NCI-H1930 (cell line): ENCODE measurements at places on chromosomes 1 and 21.

DNA sequence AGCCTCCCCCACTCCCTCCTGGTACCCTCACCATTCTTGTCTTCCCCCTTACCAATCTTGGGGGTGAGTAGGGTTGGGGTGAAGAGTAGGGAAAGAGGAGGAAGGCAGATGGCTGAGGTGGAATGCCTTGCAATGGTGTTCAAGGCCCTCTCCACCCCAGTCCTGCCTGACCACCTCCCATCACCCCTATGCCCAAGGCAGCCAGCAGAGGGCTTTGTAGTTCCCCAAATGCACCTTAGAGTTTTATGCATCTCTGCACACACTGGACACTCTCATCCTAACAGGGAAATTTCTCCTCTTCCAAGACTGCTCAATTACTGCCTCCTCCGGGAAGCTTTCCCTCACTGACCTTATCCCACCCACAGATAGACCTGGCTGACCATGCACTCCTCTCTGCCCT lies 15.4 kb downstream of the KIF17 start:
- DNase-seq: no peak

DNA sequence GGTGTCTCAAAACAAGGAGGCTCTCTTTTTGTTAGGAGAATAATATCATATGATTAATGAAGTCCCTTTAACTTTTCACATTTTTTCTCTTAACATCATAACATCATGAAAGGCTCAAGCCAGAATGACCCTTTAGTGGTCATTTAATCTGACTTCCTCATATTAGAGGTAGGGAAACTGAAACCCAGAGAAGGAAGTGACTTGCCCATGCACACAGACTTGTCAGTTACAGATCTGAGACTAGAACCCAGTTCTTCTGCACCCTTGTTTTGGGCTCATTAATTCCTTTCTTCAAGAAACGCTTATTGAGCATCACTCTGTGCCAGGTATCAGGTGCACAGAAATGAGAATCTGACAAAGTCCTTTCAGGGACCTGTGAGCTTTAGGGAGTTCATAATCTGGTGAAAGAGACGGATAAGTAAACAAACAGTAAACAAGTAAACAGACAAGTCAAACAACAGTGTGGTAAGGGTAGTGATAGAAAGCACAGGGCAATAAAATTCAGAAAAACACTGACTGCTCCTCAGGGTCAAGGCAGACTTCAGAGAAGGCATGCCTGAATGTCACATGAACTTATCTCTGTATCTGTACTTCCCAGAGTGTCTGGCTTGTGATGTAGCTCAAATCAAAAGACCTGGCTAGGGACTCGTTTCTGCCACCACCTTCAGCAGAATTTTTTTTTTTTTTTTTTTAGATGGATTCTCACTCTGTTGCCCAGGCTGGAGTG lies 38.3 kb upstream of the OSBPL9 start:
- DNase-seq: no peak

- no peak for DNase-seq
Measured at GRCh38 chr1:44717156-44717555, 13.8 kb downstream of the RNU5D-1 start.

DNA sequence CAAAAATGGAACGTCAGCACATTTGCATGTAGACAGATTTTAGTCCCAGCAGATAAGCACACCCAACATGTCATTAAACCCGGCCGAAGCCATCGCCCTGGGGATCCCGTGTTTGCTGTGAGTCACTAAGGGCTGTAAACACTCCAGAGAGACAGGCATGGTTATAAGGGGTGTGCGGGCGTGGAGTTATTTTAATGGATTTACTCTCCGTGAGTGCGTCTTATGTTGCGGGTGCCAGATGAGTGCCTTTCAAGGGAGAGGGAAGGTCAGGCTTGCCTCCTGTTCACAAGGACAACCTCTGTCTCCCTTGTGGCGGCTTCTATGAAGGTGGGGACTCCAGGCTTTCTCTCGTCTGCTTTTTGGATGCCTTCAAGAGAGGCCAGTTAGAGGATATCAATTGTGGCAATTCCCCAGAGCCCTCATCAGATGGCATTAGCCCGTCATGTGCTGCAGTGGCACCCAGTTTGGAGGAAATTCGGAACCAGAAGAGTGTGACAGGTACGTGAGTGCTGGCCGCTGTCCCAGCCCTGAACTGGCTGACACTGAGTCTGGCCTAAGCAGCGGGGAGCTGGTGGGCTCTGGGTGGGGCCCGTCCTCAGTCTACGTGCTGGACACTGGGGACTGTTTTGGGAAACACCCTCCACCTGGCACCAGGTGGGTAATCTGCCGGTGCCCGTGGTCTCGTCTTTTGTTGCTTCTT lies 223.8 kb upstream of the TMEM51 start:
- no peak for DNase-seq

GRCh38 chr1:39758556-39759435 lies 12.4 kb downstream of the OXCT2 start:
- no peak for DNase-seq

DNA sequence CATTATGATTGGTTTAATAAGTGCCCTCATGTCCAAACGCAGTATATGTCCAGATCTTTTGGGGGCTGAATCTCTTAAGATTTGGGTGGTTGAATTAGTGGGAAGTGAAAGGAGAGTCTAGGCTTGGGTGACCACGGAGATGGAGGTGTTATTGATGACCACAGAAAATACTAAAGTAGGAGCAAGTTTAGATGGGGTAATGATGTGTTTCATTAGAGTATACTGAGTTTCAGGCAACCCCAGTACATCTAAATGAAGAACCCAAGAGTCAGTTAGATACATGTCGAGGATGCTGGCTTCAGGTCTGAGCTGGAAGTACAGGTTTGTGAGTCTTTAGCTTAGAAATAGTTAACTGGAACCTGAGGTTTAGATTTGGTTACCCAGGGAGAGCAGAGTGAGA lies 6.5 kb upstream of the ZZZ3 start:
- DNase-seq: no peak

GRCh38 chr21:44072111-44072510 lies 35.1 kb upstream of the PWP2 start:
- DNase-seq: no peak

DNA sequence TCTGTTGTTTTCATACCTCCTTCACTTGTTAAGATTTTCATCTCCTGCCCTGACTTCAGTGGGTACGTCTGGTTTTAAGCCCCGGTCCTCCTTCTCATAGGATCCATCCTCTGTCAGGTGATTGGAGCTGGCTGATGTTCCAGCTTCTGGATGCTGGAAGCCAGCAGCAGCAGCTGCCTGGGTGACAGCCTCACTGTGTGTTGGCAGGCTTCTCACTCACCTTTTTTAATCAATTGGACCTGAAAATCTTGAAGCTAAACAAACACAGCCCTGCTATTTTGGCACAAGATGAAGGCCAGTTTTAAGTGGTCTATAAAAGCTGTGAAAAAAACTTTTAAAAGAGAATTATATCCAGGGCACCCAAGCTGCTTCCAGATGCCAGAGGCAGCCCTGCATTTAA lies 181.0 kb downstream of the DISC1 start:
- no peak for DNase-seq

- no peak for DNase-seq
Measured at GRCh38 chr1:46333300-46334029, 7.1 kb upstream of the NSUN4 start.

DNA sequence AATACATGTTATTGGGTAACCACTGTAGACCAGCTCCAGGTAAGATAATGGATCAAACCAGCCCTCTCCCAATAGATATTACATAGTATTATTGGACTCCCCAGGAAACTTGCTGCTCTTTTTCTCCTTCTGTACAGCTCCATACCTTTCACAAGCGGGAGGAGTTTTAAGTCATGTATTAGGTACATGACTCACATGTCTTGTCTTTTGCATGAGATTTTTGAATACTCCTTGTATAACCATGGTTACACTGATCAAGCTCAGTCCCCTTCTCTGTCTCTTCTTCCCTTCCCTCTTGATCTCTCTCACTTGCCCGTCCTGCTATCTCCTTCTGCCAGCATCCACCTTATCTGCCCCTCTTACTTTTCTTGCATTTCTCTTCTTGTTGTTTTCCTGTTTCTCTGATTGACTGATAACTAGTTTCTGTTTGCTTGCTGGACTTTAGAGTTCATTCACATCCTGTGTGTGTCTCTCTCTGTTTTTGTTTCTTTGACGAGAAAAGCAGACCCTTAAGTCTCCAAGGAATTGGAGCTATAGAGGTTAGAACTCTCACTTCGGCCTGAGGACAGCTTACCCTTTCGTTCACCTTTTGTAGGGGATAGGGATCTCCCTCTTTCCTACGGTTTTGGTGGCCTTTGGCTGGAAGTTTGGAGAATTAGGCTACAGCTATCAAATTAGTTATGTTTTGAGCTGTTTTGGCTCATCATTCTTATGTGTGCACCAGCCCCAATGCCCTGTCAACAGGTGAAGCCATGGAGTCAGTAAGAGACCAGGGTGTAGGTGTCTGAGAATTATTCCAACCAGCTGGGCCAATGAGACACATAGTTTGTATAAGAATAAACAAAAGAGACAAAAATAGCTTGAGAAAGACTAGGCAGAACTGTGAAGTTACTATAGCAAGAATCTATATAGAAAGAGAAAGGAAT lies 49.0 kb upstream of the ASB17 start:
- DNase-seq: no peak

GRCh38 chr1:81308191-81308590 lies 492.5 kb upstream of the ADGRL2 start:
- no peak for DNase-seq

GRCh38 chr1:27527223-27527889 lies 37.4 kb upstream of the WASF2 start:
- DNase-seq: peak; percentile 89

DNA sequence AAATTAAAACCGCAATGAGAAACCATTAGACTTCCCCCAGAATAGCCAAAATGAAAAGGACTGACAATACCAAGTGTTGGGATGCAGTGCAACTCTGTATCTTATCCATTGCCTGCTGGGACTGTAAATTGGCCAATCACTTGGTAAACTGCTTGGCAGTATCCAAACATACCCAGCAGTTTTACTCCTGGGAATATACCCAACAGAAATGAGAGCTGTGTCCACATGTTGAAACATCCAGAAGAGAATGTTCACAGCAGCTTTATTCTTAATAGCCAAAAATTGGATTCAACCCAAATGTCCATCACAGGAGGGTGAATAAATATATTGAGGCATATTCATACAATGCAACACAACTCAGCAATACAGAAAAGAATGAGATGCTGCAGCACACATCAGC lies 13.7 kb upstream of the FAM20B start:
- no peak for DNase-seq
